ENCODE measurements at places on chromosomes 11 and 22.

DNA sequence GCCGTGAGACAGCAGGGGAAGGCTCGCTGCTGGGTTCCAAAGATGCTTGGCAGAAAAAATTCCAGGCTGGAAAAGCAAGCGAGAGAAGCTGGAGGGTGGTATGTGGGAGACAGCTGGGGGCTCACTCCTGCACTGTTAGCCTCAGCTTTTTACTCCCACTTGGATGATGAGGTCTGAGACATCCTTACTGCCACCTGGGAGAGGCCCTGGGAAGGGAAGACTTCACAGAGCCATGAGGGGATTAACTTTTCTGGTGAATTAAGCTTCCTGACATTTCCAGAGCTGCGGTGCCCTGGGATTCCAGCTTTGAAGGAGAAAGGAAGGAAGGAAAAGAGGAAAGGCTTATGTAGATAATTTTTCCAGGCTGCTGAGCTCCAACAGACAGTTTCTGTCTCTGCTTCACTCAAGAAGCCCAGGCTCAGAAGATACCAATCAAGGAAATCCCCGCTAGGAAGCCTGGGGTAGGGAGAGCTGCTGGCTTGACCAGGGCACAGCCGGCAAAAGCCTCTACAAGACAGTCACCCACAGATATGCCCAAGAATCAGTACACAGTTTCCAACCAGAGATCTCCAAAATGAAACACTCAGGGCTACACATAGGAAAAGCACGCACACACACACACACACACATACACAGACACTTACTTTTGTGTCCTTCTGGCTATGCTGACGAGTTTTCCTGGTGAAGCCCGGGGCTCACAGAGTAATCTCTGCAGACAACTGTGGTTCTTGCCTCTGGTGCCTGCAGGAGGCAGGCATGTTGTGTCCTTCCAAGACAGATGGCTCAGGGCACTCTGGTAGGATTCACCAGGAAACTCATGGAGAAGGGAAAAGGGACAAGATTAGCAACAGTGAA, 907 bp downstream of the MCHR1 start:
- no peak for DNase-seq

GRCh38 chr11:60349990-60350389, 22.9 kb downstream of the MS4A6E start:
- peak; percentile 40 for DNase-seq

GRCh38 chr11:75301131-75301530, 50.3 kb downstream of the ARRB1 start:
- no peak for DNase-seq

- DNase-seq = peak; percentile 40
These were observed 37.7 kb downstream of the NF2 start for GRCh38 chr22:29641042-29641699.

Measured in KBM-7 (cell line).